RKO (cell line): ENCODE measurements at places on chromosomes 3 and 15.

GRCh38 chr15:96053031-96053780, 277.3 kb upstream of the NR2F2 start:
- DNase-seq: no peak

- peak; percentile 82 for DNase-seq
These were observed 1.5 kb downstream of the MGA start for GRCh38 chr15:41661518-41662225.

DNA sequence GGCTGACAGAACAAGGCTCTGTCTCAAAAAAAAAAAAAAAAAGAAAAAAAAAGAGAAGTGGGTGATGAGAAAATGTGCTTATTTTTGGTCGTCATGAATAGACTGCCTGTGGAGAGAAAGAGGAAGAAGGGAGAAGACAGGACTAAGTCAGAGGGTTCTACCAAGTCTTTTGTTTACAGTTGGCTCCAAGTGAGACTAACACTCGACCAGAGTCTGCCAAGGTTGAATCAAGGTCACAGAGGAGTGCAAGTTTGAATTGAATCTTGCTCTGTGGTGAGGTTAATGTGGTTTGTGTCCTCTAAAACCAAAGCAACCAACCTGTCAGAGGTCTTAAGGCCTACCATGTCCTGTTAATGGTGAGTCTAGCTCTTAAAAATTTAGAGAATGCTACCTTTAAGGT, 334.1 kb upstream of the GRM7 start:
- DNase-seq: no peak

GRCh38 chr15:37130356-37130755, 30.0 kb upstream of the MEIS2 start:
- no peak for DNase-seq

DNA sequence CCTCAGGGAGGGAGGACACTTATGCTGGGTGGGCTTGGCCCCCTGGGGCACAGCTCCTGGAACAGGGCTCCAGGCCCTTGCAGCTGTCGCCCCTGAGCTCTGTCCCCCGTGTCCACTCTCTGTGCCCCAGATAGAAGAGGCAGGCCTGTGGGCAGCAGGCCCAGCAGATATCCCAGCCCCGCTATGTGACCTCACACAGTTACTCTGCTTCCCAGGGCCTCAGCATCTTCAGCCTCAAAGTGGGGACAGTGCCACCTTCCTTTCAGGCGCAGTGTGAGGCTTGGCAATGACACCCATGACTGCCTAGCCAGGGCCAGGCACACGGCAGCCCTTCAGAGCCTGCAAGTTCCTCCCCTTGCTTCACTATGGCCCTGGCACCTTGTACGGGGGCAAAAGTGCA, 98.4 kb downstream of the IQSEC1 start:
- DNase-seq: no peak

DNA sequence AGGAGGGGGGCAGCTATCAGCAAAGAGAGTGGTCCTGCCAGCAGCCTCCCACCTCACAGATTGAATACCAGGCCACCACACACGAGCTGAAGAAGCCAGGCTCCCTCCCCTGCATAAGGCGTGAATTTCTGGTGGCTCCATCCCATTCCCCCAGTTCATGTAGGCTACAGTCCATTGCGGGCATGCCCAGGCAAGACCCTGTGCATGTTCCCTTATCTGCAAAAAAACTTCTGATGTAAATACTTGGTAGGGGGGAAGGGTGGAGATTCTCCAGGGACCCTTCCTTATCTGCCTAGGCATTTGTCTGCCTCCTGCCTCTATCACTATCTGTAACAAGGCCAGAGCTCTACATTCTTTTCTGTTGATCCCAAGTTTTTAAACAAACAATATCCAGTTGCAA, 27.6 kb upstream of the UBP1 start:
- no peak for DNase-seq

GRCh38 chr3:126389112-126389793, 5.5 kb upstream of the CFAP100 start:
- peak; percentile 82 for DNase-seq

DNA sequence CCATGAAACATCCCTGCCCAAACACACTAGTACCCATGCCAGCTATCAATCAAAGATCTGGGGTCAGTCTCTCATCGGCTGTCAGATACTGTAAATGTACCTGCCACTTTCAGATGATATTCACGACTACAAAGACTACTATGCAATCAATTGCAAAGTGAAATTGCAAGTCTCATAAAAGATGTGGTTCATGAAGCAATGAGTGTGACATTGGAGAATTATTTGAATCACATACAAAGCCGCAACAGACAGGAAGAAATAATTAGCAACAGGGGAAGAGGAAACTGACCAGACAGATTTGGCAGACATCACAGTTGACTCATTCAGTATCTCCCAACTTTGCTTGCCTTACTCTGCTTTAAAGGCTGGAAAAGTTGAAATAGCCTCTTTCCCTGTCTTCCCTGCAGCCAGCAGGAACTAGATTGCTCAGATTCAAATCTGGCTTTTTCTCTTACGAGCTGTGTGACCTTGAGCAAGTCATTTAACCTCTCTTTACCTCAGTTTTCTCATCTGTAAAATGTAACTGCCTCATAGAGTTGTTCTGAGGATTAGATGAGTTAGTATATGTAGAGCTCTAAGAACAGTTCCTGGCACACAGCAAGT, 95.7 kb upstream of the C3orf80 start:
- peak; percentile 84 for DNase-seq

- DNase-seq: no peak
These were observed 612.1 kb upstream of the NR2F2 start for GRCh38 chr15:95718441-95718840.

GRCh38 chr3:194382196-194382891, 12.8 kb upstream of the LRRC15 start:
- no peak for DNase-seq

GRCh38 chr15:81362790-81363189, 11.2 kb downstream of the TMC3 start:
- no peak for DNase-seq

GRCh38 chr15:86235667-86236066, 156.0 kb downstream of the AGBL1 start:
- no peak for DNase-seq

- DNase-seq: no peak
These were observed 17.4 kb downstream of the ZIC4 start for GRCh38 chr3:147388700-147389580.

DNA sequence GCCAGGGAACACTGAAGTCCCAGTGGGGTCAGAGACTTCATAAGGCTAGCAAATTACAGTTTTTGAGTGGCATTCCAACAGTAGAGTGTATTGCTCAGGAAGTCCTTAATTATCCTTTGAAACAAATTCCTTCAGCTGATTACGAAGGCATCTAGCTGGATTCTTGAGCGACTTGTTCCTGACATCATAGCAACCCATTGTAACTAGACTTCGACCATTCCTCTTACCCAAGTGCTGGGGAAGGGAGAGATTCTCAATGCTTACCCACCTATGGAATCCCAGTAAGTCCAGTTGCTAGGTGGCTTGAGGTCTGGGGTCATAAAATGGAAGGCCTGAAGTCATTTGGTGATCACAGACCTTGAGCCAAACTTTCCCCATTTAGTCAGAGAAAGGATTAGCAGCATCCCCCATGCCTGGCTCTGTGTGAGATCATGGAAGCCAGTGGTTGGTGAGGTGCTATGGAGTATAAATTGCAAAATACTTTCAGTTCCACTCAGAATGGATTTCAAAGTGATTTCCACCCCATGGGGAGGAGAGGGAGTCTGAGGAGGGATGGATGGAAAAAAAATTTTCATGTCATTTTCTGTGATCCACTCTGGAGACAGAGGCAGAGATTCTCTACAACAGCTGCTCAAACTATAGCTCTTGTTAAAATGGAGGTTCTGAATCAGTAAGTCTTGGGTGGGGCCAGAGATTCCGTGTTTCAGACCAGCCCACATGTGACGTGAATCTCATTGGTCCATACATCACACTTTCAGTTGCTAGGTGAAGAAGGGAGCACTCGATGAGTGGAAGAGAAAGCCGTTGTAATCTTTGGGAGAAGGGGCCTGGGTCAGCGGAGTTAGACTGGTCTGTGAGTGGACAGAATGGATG, 45.7 kb downstream of the CD86 start:
- DNase-seq: no peak

DNA sequence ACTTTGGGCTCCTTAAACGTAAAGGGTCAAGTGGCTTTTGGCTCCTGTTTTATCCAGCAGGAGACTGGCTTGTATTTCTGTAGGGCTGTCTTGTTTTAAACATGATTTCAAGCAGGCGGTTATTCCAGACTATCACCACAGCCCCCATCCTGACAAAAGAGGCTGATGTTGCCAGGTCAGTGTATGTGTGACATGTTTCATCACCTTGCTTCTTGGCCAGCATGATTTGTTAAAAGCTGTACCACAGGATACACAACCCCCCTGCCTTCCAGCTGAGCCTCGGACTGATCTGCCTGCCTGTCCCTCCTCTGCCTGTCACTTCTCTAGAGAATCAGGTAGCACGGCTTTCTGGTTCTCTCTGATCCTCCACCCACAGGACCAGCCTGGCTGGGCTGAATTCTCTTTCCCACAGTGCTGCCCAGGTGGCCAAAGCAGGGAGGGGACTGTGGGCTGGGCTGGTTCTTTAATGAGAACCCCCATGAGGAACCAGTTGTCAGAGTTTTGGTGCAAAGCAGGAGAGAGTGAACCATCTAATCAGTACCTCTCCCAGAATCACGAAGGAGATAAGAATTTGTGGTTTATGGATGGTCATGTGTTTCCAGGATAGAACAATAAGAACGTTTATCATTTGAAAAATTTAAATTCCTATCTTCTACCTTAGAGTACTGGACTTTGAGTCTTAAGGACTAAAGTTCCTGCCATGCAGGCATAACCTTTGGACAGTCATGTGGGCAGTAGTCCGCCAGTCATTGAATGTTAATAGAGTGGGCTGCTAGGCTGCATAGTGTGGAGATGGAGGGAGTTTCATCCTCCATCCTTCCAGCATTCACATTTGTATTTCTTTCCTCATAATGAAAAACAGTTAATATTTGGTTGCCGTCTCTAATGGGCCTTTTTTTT, 8.8 kb downstream of the ABHD6 start:
- no peak for DNase-seq

GRCh38 chr3:56131974-56132590, 336.2 kb downstream of the ERC2 start:
- DNase-seq: peak; percentile 84

- no peak for DNase-seq
These were observed 483 bp downstream of the EHD4 start for GRCh38 chr15:41971895-41972252.

DNA sequence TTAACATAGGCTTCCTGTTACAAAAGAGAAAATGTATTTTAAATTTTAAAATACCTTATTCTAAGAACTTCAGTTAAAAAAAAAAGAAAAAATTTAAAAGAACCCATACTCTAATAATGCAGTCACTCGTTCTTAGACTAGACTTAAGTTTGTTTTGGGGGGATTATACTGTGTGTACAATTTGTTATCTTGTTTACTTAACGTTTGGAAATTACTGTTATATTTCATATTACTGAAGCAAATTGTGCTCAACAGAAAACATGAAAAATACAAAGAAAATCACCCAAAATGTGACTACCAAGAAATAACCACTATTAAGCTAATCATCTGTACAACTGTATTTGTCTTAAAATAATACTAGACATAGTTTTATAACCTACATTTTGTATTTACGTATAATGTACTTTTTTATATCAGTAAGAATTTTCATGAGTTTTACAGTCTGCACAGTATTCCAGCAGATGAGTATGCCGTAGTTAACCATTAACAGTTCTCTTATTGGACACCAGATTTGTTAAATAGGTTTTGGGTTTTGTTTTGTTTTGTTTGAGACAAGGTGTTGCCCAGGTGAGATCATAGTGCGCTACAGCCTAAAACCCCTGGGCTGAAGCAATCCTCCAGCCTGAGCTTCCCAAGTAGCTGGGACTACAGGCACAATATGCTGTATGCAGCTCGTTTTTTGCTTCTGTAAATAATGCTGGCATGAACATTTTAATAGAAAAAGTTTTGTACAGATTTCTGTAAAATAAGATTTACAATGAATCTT, 88.8 kb upstream of the CHD2 start:
- no peak for DNase-seq

- DNase-seq: peak; percentile 64
These were observed at the start of gene EHHADH for GRCh38 chr3:185253645-185254410. Gene EHHADH (minus strand): TSS chr3:185254049. CDS start chr3:185254022, 27 bp downstream.

DNA sequence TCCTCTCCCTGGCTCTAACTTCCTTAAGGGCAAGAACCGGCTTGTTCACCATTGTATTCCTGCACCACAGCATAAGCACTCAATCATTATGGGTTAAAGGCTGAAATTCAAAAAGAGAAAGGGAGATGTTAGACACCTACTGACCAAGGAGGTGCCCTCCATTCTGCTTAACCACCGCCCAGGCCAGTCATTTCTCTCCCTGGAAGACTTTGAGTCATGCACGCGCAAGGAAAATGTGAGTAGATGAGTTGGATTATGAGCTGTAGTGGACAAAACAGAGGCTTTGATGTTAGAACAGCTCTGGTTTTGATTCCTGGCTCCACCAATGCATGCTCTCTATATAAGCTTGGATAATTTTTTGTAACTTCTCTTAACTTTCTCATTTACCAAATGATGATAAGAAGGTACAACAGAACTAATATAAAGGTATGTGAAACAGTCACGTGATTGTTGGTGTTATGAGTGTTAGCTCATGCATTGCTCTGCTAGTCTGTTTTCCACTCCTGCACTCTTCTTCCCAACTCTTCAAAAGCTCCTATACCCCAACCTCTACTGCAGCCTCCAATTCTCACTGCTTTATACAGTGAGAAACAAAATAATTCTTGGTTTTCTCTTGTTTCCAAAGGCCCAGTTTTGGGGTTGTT, 148.4 kb upstream of the ATP11B start:
- peak; percentile 22 for DNase-seq

DNA sequence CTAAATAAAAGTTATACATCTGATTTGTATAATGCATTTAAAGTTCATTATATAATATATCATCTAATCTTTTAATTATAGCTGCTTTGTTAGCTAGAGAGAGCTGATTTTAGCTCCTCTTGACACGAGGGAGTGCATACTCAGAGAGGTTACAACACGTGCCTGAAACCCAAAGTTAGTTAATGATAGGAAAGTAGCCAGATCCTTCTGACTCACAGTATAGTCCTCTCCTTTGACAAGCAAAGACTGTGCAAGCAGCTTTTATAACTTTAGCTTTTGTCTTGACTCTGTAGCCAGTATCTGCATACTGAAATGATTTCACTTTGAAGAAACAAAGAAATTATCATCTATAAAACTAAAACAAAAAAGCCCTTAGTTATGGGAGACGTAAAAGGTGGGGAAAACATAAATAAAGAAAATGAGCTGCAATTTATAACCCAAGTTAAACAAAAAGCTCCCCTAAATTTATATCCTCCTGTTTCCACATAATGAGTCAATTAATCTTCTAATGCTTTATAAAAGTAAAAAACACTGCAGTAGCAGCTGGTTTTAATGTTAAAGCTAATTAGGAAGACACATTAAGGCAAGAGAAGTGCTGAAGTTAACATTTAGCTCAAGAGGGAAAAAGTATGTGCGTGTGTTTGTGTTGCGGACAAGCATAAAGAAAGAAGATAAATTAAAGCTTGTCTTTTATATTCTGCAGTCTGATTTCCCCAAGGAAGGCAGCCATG, 13.1 kb downstream of the GABRR3 start:
- peak; percentile 54 for DNase-seq
